Activated CD4-positive, alpha-beta T cell treated with anti-CD3 and anti-CD28 coated beads, Interleukin-2, amount 10 ng/mL, durations not matched to agents 7 days and 5 days (primary cell): ENCODE measurements at places on chromosomes 1 and 21. TPM values are rescaled to one million over a fixed set of nuclear protein-coding genes. Genes with fewer than 3 reads are reported as not detected.
A peak's percentile ranks its signal among the peaks of the same experiment; 100 is the strongest.

GRCh38 chr1:87462894-87463293 lies 134.2 kb downstream of the LMO4 start:
- no peak for DNase-seq
- H3K27ac ChIP-seq, result no peak overlapping the region
- H3K4me3 ChIP-seq, result no peak overlapping the region
- no peaks in the 10 kb centered on the region for H3K4me1 ChIP-seq
- H3K27me3 ChIP-seq, result peaks cover 15% of the 10 kb centered on the region

GRCh38 chr1:173190101-173190936 lies 16.8 kb downstream of the TNFSF4 start:
- no peak for DNase-seq
- no peaks in the 10 kb centered on the region for H3K36me3 ChIP-seq
- H3K27ac ChIP-seq, result no peak overlapping the region
- no peaks in the 10 kb centered on the region for H3K27me3 ChIP-seq

DNA sequence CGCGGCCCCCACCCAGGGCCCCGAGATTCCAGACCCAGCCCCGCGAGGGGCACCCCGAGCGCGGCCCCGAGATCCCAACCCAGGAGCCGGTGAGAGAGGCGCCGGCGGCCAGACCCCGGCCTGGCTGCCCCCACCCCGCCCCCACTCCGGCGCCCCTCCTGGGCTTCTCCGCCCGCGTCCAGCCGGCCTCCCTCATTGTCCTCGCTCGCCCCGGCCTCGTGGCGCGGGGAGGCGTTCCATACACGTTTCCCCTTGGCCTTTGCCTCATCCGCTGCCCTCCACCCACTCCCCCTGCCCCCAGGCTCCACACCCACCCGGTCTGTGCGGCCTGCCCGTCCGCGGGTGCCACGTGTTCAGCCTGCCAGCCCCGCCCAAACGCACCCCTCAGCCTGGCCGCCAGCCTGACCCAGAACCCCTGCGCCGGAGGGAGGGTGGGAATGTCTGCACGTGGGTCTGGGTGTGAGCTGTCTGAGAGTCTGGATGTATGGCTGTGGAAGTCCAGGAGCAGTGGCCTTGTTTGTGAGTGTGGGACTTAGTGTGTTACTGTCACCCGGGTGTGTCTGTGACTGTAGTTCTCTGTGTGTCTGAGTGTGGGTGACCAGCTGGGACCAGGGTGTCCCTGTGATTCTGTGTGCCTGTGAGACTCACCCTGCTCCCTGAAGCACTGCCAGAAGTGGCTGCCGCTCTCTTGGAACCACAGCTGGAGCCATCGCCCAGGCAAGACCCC lies 681 bp downstream of the B4GALT2 start:
- H3K4me3 ChIP-seq, result peak overlapping the region; percentile 80
- peaks cover 27% of the 10 kb centered on the region for H3K36me3 ChIP-seq
- H3K4me1 ChIP-seq, result peaks cover 41% of the 10 kb centered on the region
- peak overlapping the region; percentile 72 for H3K27ac ChIP-seq
- H3K27me3 ChIP-seq, result no peaks in the 10 kb centered on the region

DNA sequence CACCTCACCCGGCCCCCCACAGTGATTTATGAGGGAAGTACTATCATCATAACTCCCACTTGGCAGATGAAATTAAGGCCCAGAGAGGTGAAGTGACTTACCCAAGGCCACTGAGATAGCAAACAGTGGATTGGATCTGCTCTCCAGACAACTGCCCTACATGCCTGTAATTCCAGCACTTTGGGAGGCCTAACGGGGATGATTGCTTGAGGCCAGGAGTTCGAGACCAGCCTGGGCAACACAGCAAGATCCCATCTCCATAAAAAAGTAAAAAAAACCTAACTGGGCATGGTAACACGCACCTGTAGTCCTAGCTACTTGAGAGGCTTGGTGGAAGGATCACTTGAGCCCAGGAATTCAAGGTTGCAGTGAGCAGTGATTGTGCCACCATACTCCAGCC lies 14.2 kb upstream of the RNF19B start:
- no peak overlapping the region for H3K27ac ChIP-seq
- H3K4me1 ChIP-seq, result peaks cover 38% of the 10 kb centered on the region
- DNase-seq, result no peak

- H3K4me3 ChIP-seq, result no peak overlapping the region
- H3K4me1 ChIP-seq, result no peaks in the 10 kb centered on the region
- H3K36me3 ChIP-seq, result peaks cover 4% of the 10 kb centered on the region
These were observed 14.9 kb downstream of the COL6A2 start for GRCh38 chr21:46112725-46113215.

The NCMAP gene
- not detected for total RNA-seq

- peaks cover 27% of the 10 kb centered on the region for H3K27me3 ChIP-seq
- no peaks in the 10 kb centered on the region for H3K36me3 ChIP-seq
- DNase-seq, result no peak
- no peak overlapping the region for H3K27ac ChIP-seq
- no peak overlapping the region for H3K4me3 ChIP-seq
- H3K4me1 ChIP-seq, result no peaks in the 10 kb centered on the region
These were observed 61.2 kb upstream of the ETV3 start for GRCh38 chr1:157199421-157199755.

DNA sequence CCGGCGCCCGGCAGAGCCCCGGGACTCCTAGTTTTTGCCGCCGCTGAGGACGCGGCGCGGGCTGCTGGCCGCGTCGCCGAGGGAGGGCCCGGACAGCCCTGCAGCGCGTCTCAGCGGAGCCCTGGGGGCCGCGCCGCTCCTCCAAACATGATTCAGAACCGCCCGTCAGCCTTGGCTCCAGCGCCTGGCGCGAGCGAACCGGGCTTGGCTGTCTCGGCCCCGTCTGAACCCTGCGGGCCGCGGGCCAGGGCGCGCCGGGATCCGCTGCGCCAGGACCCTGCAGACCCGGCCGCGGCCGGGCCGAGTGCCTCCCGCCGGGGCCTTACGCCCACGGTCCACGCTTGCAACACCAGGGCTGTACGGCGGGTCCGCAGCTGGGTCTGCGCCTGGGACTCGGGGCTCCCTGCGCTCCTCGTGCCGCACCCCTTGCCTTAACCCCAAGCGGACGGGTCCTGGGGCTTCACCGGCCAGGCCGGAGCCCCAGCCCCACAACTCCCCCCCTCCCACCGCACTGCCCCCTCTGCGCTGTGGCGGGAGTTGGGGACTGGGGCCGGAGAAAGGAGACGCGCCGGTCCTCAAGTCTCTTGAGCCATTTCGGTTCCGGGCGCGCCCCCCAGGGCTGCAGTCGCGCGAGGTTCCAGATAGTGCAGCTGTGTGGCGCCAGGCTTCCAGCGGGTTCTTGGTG lies 48.4 kb upstream of the CD34 start:
- DNase-seq, result no peak
- H3K36me3 ChIP-seq, result no peaks in the 10 kb centered on the region
- H3K4me1 ChIP-seq, result peaks cover 11% of the 10 kb centered on the region
